ENCODE measurements at places on chromosomes 1 and 21.

DNA sequence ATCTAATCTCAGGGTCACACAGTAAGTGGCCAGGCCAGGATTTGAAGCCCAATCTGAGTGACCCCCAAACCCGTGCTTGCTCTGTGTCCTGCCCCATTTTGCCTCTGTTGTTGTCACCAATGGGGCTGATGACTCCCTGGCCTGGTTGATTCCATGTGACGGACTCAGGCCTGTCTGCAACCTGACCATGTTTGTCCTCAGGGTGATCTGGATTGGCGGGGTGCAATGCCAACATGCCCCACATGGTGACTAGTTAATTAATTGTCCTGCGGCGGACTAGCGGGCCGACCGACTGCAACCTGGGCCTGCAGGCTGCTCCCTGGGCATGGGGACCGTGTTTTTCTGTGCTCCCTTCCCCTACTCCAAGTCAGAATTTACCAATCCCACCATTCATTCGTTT lies 256.3 kb downstream of the MATN1 start:
- no peak for DNase-seq

GRCh38 chr1:153058154-153058553 lies 842 bp upstream of the SPRR2A start:
- DNase-seq: no peak

GRCh38 chr1:203065986-203066385 lies 19.8 kb downstream of the MYOG start:
- no peak for DNase-seq

GRCh38 chr1:153534226-153534924 lies 1.4 kb downstream of the S100A6 start:
- peak; percentile 50 for DNase-seq

DNA sequence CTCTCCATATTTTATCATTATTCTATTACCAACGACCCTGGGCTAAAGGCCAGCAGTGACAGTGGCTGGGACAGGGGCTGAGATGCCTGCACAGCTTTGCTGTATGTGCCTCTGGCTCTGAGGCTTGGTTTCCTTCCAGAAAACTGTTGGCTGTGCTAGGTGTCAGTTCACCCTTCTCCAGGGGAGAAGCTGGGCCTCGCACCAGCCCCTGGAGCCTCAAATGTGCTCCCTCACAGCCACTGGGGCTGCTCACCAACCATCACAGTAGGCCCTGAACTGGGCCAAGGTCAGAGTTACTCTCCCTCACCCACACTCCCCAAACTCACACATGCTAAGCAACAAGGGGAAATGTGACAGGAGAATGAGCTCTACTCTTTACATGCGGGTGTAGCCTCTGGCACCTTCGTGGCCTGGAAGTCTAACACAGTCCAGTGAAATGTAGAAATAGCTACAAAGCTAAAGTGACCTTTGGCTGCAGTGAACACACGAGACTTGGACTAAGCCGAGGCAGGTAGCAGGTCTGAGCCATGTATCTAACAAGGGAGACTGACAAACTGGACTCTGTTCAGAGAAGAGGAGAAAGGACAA lies 4.7 kb upstream of the CD160 start:
- DNase-seq: no peak

GRCh38 chr1:209427277-209427676 lies 156.2 kb upstream of the CAMK1G start:
- no peak for DNase-seq

DNA sequence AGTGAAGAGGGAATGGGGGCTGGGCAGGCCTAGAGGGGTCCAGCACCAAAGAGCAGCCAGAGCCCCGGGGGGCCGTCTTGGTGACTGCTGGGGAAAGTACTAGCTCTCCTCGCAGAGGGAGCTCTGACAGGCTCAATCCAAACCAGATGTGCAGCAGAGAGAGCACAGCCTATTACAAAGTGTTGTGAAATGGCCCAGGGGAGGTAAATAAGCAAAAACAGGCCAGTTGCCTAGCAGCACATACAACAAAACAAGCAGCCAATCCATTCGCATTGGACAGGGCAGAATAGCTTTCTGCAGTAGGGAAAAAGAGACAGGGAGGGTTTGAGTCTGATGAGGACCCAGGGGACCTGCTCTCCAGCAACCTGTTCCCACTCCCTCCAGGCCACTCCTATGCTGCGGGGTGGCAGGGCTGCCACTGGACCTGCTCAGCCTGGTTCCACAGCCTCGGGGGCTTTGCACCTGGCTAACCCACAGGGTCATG lies 239.6 kb upstream of the FGGY start:
- DNase-seq: peak; percentile 98

- DNase-seq: no peak
These were observed 48.8 kb upstream of the DARS2 start for GRCh38 chr1:173775578-173776226.

DNA sequence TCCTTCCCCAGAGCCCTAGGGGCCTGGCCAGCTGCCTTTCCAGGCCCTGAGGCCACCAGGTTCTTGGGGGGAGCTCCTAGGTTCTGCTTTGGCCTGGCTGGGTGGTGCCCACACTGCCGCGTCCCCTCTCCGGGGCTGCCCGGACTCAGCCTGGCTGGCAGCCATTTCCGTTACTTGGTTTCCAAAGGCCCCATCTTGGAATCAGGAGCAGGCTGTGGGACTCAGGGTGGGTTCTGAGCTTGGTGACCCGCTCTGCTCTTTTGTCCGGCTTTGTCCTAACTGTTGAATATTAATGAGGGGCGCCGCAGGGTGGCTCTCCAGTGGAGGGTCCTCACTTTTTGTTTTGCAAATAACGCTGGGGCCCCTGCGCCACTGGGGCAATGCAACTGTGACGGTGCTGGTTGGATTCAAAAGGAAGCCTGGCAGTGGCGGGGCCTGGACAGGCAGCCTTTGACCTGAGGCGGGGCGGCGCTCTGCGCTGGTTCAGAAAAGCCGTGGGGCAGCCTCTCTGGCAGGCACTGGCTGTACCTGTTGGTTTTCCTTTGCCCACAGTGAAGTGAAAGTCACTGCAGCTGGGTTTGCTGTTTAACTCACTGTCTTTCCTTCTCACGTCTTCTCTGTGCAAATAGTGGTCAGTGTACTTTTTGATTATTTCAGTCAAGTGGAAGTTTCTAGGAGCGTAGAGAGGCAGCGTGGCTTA lies 20.2 kb downstream of the SKI start:
- DNase-seq: no peak

- DNase-seq: no peak
These were observed 96.2 kb downstream of the ENAH start for GRCh38 chr1:225556694-225557093.

GRCh38 chr1:54764922-54765561 lies 719 bp upstream of the PARS2 start:
- no peak for DNase-seq

DNA sequence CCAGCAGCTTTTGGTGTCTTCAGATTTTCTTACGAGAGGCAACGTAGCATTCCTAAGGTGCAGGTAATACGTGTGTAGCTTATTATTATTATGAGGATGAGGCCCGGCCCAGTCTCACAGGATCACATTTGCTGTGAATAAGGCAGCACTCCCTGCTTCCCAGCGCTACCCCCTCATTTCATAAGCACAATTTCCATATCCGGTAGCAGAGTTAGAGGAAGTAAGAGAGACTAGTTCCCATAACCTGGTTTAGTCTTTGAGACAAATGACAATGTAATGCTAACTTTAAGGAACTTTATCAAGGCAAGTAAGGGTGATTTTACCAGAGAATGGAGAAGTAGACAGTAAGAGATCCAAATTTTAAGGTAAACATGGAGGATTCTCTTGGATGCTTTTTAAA lies 14.6 kb upstream of the LMO4 start:
- DNase-seq: no peak

GRCh38 chr1:28286111-28286510 lies 26.8 kb downstream of the SESN2 start:
- DNase-seq: no peak

GRCh38 chr1:201364808-201365105 lies 12.7 kb downstream of the TNNT2 start:
- DNase-seq: no peak

DNA sequence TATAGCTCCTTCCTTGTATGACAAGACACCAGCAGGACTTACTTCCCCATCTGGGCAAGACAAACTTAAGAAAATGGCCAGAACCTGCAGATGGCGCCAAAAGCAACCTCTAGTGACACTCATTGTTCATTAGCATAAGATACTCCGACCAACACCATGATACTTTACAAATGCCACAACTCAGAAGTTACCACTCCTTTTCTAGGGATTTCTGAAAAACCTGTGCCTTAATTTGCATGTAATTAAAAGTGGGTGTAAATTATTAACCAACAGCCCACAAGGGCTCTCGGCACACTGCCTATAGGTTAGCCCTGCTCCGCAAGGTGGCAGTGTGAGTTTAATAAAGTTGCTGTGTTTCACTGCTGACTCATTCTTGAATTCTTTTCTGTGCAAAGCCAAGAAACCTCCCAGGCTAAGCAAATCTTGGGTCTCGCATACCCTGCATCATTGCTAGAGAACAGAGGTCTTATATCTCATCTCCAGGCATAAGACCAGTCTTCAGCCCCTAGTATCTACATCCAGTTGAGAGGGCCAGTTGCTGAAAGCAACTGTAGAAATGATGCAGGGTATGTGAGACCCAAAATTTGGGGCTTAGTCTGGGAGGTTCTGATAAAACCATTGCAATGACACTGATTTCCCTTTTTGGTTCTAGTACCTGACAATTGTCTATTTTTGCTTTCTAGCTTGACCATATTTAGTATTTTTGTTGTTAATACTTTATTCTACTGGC lies 86.4 kb downstream of the FAF1 start:
- DNase-seq: peak; percentile 61

DNA sequence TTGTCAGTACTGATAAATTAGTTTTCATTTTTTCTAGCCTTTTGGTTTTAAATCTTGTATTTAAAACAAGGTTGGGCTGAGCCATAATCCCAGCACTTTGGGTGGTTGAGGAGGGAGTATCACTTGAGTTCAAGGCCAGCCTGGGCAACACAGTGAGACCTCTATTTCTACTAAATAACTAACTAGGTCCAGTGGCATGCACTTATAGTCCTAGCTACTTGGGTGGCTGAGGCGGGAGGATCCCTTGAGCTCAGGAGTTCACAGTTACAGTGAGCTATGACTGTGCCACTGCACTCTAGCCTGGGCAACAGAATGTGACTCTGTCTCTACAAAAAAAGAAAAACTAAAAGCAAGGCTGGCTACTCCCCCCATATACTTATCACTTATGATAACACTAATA lies 21.5 kb upstream of the TTC39A start:
- DNase-seq: no peak

GRCh38 chr1:41425369-41425768 lies 59.1 kb downstream of the EDN2 start:
- no peak for DNase-seq

DNA sequence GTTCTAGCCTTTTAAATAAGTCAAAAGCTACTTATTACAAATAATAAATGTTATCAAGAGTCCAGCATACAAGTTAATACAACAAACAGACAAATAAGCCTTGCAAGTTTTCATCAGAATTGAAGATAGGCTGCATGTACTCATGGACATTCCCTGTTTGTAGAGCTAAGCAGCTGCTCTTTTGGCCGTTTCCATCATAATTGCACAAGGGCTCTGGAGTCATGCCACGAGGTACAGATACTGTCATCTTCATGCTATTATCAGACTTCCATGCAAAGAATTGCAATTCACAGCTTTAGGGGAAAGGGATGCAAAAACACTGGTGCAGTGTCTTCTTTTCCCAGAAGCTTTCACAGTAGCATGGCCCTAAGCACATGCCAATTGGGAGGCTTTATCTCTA lies 52.8 kb upstream of the TBX15 start:
- peak; percentile 64 for DNase-seq

DNA sequence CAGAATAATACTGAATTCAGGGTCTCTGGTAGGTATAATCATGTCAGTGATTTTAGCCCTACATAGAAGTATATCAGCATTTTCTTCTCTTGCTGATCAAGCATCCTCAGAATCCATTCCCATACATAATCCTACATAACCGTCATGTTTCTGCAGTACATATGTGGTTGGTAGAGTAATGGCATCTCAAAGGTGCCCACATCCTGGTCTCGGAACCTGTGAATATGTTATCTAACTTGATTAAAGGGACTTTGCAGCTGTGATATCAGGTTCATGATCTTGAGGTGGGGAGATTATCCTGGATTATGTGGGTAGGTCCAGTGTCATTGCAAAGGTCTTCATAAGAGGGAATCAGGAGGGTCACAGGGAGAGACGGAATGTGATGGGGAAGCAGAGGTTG lies 69.4 kb upstream of the KIF1B start:
- no peak for DNase-seq

GRCh38 chr1:116411784-116412479 lies 38.9 kb downstream of the ATP1A1 start:
- DNase-seq: peak; percentile 30

DNA sequence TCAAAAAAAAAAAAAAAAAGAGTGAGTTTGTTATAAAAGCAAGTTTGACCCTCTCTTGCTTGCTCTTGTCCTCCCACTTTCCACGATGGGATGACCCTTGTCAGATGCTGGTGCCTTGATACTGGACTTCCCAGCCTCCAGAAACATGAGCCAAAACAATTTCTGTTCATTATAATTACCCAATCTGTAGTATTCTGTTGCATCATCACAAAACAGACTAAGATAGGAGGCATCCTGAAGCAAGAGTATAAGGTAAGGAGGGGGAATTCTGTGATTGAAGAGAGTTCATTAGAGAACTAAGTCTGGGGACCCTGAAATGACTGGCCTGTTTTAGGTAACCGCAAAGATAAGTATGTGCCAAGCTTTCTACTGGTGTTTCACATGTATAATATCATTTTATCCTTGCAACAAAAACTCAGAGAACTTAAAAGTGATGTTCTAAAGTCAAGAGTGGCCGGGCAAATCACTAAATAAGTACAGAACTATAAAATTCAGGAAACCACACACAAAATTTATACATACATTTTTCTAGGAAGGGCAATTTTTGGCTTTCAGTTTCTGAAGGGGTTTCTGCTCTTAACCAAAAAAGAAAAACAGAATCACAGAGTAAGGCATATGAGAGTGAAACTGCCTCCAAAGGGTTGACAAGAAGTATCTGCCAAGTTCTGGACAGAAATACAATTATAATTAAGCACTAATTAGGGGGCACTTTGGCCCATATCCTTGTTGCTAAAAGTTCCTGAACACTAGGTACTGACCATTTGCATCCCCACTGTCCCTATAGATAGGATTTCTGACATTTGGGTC lies 14.0 kb downstream of the DNALI1 start:
- DNase-seq: no peak

GRCh38 chr1:167587342-167587741 lies 33.8 kb upstream of the CREG1 start:
- no peak for DNase-seq

GRCh38 chr1:17045634-17046333 lies 8.0 kb downstream of the SDHB start:
- peak; percentile 64 for DNase-seq

- peak; percentile 33 for DNase-seq
These were observed 103.5 kb downstream of the RPE65 start for GRCh38 chr1:68346188-68346808.

GRCh38 chr1:152487871-152488270 lies 22.7 kb upstream of the LCE5A start:
- DNase-seq: no peak

DNA sequence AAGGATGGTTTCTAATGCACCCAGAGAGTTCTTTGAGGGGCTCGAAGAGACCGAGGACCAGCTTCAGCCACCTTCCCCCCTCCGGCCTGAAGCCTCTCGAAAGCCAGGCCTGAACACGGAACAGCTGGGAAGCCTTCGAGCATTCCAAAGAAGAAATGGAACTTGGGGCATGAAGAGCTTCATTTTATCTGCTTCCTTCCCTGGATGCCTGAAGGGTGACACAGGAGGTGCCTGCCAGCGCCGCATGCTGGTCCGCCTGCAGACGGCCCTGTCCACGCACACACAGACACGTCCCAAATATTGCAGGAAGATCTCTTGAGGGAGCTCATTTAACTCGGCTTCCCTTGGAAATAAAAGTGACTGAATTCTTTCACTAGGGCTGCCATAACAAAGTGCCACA lies 73.7 kb downstream of the TOMM20 start:
- no peak for DNase-seq
